ENCODE measurements at places on chromosomes 5 and 9.

DNA sequence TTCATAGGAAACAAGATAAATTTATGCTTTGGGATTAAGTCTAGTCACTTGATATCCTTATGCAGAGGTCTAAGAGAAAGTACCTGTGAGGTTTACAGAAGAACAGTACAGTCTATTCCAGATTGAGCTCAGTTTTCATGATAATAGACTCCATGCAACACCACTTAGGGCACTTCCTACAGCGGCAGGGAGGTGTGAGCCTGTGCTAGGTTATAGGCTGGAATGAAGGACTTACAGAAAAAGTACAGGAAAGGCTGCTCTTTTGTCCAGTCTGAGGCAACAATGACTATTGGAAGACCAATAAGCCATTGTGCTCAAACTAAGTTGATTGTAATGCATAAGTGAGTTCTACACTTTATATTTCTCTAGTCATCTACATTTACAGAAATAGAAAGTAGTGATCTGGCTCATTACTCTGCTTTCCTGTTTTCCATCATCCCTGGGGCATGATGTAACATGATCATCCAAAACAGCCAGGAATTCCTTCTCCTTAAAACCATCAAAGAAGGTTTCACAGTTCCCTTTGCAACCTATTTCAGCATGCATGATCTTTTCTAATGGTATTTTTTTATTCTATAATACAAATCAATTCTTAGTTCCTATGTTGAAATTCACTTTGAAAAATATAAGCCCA lies 322.8 kb downstream of the SLF1 start:
- DNase-seq, result no peak

GRCh38 chr9:2208991-2209390 lies 193.8 kb downstream of the SMARCA2 start:
- DNase-seq, result no peak

DNA sequence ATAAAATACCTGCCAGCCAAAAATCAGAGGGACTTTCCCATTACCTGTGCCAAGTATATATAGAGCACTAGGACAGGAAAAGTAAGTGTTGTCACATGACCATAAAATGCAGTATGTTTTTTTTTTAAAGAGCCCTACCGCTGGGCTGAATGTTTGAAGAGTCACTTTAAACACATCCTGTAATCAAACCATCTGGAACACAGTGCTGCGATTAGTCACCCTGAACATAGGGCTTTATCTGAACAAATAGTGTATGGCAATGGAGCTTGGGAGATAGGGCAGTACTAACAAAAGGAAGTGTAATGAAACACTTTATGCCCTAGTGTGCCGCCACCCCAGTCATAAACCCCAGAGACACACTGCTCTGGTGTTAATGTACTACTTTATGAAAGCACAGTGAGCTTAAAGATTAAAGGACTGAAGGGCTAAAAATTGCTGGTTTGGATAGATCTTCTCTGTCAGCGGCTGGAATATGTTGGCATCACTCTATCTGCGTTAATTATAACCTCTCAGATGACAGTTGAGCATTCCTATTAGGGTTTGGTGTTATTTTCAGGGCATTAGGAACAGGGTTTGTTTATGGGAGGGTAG lies 90.4 kb downstream of the ZNF608 start:
- no peak for DNase-seq

DNA sequence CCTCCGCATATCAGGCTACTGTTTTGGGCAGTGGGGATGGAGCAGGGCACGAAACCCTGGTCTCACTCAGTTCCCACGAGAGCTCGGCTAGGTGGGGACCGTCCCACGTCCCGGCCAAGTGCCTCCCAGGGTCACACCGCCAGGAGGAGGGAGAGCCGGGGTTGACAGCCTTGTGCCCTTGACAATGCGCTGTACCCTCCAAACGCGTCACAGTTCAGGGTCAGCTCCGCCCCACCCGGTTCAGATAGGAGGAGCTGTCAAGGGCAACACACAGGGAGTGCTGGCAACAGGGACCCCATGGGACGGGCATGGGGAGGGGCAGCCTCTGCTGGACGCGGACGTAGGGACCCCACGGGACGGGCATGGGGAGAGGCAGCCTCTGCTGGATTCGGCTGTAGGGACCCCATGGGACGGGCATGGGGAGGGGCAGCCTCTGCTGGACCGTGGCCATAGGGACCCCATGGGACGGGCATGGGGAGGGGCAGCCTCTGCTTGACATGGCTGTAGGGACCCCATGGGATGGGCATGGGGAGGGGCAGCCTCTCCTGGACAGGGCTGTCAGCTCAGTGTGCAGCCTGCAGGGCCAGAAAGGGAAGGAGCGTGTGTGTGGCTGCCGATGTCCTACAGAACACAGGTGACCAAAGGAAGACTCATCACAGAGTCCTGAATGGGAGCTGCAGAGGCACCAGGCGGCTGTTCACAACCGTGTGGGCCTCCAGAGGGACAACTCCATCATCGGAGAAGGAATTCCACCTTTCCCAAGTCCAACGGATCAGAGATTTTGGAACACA lies 29.4 kb downstream of the PNPLA7 start:
- no peak for DNase-seq

DNA sequence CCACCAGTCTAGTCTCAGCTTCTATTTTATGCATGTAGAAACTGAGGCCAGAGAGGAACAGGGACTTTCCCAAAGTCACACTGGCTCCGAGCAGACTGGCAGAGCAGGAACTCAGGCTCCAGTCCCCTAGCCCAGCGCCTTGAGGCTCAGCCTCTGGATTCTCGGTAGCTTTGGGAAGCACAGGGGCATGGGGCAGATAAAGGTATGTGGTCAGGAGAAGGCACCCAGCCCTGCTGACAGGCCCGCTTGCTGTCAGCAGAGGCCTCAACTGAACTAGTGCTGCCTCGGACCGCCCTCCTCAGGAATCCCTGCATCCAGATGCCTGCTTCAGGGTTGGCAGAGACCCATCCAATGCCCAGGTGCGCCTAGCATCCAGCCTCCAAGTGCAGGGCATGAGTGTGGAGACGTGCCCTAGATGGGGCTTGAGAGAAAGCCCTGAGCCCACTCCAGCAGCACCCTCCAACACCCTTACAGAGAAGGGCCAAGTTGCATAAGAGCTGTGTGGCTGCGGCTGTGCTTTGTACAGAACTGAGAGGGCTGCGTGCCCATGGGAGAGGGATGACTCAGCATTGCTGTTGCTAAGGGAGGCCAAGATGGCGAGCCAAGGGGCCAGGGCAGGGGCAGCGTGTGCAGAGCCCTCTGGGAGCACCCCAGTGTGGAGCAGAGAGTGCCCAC lies 168.6 kb downstream of the MACROH2A1 start:
- DNase-seq, result no peak

GRCh38 chr5:73682176-73682575 lies 56.2 kb downstream of the ARHGEF28 start:
- DNase-seq, result no peak

- DNase-seq, result no peak
Measured at GRCh38 chr5:394671-395155, 48.3 kb upstream of the EXOC3 start.

DNA sequence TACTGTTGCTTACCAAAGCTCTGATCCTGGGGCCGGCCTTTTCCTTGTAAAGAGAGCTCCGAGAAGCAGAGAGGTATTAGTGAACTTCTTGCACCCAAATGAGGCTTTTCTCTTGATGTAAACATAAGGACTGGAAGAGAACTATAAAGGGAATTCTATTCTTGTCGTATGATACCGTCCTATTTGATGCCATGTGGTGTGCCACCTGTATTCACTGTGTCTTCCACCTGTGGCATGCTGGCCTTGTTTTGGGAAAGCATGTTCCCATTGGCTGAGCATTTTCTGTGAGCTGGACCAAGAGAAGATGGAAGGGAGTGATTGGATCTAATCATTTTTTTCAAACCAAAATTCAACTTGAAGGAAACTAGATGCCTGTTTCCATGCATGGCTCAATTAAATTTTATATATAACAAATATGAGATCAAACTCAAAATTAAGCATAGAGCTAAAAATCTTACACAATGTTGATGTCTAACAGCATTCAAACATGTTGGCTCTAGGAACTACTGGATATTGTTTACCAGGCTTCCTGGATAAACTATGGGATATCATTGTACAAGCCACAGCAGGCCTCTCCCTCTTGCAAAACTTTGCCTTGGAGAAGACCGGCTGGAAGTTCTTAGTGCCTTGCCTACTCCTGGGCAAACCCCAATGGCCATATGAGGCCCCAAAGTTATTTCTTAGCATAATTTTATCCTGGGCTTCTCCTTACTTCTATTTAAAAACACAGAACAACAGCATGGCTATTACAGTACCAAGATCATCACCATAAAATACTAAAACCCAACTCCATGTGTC lies 115.3 kb downstream of the TSSK1B start:
- DNase-seq, result no peak

GRCh38 chr5:53318303-53318702 lies 162.1 kb upstream of the FST start:
- DNase-seq, result no peak

DNA sequence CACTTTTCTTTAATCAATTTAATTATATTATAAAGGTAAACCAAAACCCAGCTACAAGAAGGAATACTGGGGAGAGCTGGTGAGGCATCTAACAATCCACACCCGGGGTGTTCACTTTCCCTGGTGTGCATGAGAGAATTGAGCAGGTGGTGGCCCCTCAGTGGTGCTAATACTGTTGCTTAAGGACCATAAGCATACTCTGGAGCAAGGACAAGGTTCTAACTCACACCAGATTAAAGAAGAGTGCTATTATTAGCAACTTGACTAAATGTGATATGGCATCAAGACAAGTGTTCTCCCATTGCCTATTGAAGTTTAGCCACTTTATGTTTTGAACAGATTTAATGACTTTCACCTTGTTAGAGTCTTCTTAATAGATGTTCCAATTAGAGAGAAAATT lies 8.8 kb downstream of the RGS7BP start:
- DNase-seq, result no peak

- DNase-seq, result no peak
Measured at GRCh38 chr9:116055536-116055935, 98.1 kb upstream of the PAPPA start.

GRCh38 chr9:121556580-121556979 lies 56.9 kb upstream of the GGTA1 start:
- DNase-seq, result no peak

- no peak for DNase-seq
Measured at GRCh38 chr9:23934291-23934906, 108.4 kb upstream of the ELAVL2 start.

DNA sequence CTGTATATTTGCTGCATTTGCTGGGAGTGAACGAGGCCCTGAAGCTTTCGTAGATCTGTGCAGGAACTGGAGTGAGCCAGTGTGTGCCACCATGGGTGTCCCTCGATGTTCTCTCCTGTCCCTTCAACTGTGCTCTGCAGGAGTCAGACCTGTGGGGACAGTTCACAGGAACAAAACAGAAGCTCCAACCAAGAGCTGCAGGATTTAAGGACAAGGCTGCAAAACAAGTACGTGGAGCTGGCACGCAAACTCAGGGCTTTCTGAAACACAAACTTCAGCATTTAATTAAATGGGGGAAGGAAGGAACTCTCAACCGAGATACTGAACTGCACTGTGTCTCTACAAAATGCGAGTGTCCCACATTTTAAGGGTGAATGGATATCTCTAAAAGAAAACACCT lies 24.2 kb downstream of the BASP1 start:
- DNase-seq, result no peak

DNA sequence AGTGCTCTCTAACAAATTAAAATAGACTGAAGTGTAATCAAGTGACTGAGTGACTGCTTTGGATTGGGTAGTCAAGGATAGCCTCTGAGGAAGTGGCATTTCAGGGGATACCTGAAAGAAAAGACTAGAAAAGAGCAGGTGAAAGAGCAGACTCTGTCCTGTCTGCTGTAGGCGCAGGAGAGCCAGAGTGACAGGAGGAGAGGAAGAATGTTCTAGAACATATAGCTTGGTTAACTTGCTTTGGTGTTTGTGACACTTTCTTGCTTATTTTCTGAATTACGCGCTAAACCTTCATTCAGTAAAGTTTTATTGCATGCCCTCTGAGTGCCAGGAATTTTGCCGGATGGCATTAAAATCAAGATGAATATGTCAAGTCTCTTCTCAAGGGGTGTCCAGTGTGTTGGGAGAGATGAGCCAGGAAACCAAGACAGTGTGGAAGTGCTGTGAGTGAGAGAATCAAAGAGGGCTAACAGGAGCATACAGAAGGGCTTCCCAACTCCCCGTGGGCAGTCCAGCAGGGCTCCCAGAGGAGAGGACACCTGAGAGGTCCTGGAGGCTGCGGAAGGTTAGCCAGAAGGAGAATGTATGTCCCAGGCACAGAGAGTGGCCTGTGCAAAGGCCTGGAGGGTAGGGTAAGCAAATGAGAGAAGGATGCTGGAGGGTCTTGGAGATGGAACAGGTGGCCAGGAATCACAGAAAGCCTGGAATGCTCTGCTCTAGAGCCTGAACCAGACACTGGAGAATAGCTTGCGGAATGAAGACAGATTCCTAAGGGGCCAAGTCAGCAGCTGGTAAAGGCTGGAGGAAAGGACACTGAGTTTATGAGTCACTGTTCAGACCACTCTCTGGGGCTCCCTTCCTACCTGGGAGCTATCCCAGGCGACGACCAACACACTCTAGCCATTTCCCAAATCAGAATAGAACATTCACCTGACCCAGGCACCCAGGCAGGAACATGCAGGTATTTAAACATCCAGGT lies 59.3 kb downstream of the SLC22A5 start:
- DNase-seq, result no peak

GRCh38 chr5:74421377-74421776 lies 219.2 kb downstream of the ENC1 start:
- no peak for DNase-seq

DNA sequence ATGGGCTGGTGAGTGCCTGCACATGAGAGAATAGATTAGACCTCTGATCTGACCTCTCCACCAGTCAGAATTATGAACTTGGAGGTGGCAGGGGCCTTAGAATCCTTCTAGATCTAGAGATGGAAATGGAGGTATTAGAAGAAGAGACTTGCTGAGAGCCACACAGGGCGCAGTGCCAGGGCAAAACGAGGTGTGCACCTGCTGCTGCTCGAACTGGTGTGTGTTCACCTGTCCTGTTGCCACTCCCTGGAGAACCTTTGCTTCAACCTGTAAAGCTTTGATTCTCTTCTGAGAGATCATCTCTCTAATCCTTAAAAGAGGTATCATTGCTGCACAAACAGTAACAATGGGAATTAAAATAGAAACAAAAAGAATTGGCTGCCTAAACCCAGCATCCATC lies 24.9 kb downstream of the FRMPD1 start:
- no peak for DNase-seq

DNA sequence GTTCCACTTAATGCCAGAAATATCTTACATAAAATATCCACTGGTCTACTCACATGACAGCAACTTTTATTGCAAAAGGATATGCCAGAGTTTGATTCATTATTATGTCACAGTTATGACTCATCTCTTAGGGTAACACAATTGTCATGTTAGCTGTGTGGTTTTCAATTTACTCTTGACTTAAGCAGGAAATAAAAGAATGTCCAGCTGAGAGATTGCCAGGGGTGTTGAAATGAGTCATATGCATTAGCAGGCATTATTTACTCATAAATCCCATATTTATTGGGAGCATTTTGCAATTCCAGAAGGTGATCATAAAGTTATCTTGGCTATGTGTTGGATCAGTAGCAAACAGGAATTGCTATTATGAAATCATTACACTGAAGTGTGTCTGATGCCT lies 1164.6 kb upstream of the CDH18 start:
- DNase-seq, result no peak

Measured in cortex of kidney (tissue), 1 donor.